Stimulated activated naive CD8-positive, alpha-beta T cell treated with anti-CD3 and anti-CD28 coated beads, Interleukin-15, Interleukin-2, amounts not matched to agents 100 U/mL and 50 U/mL, for 24 hours (primary cell): ENCODE measurements at places on chromosomes 1 and 21.

- DNase-seq = no peak
Measured at GRCh38 chr1:50183378-50184133, 74.8 kb downstream of the ELAVL4 start.

GRCh38 chr1:117093091-117093534 is 28.4 kb downstream of the TRIM45 start:
- DNase-seq = no peak

GRCh38 chr1:162672622-162673260 is 40.5 kb downstream of the DDR2 start:
- no peak for DNase-seq

DNA sequence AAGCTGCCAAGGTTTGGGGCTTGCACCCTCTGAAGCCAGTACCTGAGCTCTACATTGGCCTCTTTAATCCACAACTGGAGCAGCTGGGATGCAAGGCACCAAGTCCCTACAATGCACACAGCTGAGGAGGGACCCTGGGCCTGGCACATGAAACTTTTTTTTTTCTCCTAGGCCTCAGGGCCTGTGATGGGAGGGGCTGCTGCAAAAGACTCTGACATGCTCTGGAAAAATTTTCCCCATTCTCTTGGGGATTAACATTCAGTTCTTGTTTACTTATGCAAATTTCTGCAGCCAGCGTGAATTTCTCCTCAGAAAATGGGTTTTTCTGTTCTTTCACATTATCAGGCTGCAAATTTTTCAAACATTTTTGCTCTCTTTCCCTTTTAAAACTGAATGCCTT is 1072.2 kb downstream of the BRINP3 start:
- no peak for DNase-seq

DNA sequence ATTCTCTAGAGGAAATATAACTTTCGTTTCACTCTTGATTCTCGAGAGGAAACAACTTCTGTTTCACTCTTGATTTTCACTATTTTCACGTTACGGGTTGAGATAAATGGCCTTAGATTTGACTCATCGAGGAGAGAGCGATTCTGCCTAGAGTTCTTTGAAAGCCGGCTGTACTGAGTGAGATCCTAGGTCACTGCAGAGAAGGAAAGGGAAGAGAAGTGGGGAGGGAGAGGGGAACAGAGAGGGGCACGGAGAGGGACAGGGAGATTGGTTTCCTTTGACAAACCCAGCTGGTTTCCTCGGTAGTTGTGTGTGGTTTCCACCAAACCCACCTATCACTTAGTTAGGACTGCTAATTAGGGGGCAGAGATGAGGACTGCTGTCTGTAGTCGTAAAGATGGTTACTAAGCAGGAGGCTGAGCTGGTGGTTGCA is 21.6 kb upstream of the GPR137B start:
- peak; percentile 21 for DNase-seq

DNA sequence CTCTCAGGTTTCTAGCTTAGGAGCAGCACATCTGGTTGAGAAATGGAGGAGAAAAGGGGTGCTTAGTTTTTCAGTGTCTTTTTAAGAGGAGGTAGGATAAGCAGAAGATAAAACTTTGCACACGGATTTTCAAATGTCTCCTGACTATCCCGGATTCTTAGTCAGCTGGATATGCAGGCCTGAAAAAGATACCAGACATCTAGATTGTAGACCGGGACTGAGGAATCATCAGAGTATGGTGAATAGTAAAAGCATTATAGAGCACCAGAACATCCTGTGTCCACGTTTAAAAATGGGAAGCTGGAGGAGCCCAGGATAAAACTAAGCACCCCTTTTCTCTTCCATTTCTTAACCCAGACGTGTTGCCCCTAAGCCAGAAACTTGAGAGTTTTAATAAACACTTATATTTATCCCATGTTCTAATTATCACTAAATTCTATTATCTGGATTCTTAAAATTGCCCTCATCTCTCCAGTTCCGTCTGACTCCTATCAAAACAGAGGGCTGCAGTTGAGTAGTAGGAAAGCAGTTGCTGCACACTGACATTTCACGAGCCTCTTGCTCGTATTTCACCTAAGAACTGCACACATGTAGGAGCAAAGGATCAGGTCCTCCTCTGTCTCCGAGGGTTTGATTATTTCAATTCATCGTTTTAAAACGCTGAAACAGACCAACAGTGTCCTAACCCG is 609 bp downstream of the PIGK start:
- DNase-seq = no peak

- DNase-seq = no peak
Measured at GRCh38 chr1:52707927-52708655, 9.9 kb upstream of the COA7 start.

DNA sequence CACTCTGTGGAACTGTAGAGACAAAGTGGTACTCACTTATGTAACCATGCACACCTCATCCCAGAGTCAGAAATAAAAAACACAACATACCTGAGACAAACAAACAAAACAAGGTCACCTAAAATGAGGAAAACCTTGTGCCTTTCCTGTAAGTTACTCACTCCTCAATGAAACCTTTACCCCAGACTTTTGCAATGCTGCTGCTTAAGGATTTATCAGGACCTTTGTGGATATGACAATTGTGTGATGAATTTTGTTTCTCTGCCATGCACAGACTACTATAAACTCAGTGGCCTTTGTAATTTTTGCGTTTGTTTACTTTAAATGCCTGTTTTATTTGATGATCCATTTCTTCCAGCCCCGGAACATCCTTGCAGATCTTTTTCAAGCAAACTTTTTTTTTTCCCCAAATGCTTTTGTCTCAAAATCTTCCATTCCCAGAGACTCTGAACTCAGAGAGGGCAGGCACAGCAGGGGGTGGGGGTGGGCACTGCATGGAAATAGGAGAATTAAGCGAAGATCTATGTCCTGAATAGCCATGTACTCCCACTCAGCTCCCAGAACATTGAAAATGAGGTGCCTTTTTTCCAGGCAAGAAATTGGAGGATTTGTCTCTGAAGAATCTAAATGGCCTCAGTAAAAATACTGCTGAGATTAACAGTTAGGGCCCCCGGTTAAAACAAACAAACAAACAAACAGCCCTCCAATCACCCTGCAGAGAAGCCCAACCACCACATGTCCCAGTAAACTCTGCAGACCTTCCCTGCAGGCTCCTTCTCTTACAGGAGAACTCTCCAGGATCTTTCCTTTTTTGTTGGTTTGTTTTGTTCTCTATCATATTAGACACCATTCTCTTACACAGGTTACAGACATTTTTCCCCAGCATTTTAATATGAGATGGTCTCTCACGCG is 22.6 kb upstream of the SIM2 start:
- DNase-seq = no peak

GRCh38 chr1:98045767-98046641 is 125.2 kb upstream of the DPYD start:
- peak; percentile 25 for DNase-seq

GRCh38 chr1:39134768-39135333 is 69.6 kb upstream of the MACF1 start:
- no peak for DNase-seq

DNA sequence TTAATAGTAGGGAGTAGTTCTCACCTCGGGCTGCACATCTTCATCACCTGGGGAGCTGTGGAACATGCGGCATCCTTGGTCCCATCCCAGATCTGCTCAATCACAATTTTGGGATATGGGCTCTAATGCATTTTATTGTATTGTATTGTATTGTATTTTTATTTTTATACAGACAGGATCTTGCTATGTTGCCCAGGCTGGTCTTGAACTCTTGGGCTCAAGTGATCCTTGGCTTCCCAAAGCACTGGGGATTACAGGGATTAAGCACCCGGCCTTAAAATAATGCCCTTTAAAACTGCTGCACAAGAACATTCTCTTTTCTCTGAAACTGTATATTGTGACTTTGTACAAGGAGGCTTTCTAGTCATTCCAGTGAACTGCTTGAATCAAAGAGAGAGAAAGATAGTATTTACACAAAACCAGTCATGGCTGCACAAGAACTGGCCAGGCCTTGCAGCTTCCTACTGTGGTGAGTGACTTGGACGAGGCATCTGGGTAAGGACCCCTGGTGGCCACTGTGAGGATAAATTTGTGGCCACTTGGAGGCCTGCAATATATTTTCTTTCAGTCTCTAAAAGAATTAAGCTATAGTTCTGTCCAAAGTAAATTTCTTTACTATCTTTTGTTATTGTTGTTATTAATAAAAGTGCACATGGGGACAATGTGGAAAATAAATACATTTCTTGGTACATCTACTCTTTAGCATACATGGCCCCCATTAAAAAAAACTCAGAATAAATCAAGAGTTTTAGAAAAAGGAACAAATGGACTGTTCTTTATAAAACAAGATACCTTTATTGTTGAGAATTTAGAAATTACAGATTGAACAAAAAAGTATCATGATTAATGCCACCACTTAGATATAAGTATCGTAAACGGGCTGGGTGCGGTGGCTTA is 48.0 kb downstream of the TBCE start:
- DNase-seq = peak; percentile 60

- DNase-seq = no peak
Measured at GRCh38 chr1:10516925-10517676, 42.4 kb downstream of the PEX14 start.

DNA sequence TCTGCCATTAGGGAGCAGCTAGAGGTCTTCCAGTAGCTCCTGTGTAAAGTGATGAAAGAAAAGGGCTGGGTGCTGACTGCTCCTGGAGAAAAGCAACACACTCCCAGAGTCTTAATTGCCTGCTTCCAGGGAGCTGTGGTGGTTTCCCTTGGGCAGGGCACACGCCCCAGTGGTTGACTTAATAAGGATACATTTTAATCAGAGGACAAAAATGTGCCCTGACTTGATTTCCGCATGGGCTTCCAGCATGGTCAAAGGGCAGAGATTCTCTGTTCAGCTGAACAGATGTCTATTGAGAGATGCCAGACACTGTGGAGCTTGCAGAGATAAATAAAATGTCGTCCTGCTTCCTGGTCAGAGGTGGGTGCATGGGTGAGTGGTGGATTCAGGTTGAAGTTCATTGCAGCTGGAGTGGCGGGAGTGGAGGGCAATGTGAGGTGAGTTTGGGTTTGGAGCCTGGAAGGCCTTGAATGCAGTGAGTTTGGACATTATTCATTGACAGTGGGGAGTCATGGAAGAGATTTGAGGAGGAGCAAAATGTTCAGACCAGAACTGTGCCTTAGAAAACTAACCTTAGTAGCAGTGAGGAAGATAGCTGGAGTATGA is 16.0 kb downstream of the QSOX1 start:
- no peak for DNase-seq

DNA sequence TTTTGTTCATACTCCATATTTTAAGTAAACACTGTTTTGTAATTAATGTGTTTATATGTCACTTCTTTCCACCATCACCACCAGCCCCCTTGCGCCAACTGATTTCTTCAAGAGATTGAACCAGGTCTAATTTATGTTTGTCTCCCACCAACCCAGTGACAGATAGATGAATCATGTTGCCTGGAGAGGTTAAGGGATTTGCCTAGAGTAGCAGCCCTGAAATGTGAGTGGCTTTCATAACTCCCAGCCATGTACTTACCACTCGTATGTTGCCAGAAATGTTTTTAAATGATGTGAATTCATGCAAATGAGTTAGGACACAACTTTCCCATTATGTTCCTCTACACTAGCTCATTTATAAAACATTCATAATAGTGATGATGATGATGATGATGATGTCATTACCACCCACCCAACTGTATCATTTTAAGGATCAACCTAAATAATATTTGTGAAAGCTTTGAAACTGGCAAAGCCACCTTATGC is 86.9 kb downstream of the LRRC8D start:
- DNase-seq = no peak

DNA sequence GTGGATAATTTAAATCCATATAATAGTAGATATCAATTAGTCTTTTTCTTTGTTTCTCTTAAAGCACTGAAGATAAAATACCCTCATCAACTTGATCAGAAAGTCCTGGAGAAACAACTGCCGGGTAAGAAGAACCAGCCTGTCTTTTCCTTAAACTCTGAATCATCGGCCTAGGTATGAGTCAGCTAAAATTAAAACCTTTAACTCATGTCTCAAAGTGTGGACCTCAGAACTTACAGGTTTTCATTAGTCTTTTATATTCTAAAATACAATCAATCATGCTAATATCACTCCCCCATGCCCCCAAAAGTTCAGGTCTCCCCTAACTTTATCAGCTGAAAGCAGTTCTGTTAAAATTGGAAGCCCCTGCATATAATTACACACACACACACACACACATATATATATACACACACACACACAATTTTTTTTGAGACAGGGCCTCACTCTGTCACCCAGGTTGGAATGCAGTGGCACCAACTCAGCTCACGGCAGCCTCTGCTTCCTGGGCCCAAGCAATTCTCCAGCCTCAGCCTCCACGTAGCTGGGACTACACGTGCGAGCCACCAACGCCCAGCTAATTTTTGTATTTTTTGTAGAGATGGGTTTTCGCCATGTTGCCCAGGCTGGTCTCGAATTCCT is 61.3 kb downstream of the B3GALNT2 start:
- DNase-seq = no peak

DNA sequence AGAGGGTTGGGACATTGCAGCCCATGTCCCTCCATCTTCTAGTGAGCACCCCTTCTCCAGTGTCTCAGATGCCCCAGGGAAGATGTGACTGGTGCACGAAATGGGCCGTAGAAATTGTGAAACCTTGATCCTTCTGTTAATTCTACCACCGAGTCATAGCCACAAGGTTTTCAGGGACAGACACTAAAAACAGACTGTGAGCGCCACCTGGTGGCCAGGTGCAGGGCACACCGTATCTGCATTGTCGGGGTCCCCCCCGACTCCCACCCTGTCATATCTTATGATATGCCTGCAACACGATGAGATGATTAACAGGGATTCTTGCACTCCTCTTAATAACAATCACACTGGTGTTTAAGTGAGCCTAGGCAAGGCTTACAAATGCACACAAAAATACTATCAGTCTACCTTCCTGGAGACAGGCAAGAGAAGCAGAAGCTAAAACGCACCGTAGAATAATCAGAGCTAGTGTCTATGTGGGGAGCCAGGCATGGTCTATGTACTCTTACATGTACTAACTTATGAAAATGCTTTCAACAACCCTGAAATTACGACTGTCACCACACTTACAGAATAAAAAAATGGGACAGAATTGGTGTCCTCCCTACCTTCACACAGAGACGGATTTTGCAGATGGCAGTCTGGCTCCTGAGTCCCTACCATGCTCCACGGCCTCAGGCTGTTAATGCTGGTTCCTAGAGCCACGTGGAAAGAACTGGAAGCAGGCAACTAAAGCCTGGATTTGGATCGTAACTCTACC is 57.9 kb downstream of the FHAD1 start:
- DNase-seq = peak; percentile 84

- no peak for DNase-seq
Measured at GRCh38 chr1:84971957-84972356, 25.0 kb downstream of the MCOLN2 start.

DNA sequence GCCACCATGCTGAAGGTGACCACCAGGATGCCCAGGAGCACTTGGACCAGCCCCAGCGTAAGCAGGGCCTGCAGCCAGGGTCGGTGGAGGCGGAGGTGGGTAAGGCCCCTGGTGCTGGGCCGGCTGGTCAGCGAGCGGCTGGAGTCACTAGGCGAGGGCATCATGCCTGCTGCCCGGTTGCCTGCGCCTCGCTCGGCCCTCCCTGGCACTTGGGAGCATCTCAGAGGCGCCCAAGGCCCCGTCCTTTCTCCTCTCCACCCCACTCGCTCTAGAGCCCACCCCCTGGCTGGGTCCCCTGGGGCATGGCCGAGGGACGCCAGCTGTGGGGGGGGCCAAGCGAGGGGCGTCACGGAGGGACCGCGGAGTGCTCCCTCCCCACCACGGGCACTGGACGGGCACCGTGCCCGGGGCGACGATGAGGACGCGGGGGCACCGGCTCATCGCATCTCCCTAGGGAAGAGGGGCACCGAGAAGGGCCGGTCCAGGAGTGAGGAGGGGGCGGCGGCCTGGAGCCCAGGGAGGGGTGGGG is 505 bp downstream of the ENTREP3 start:
- no peak for DNase-seq

GRCh38 chr1:183553331-183553730 is 36.9 kb downstream of the NCF2 start:
- DNase-seq = no peak

GRCh38 chr1:84743896-84744295 is 53.6 kb upstream of the SSX2IP start:
- DNase-seq = no peak
